ENCODE measurements at places on chromosomes 11 and 22.

DNA sequence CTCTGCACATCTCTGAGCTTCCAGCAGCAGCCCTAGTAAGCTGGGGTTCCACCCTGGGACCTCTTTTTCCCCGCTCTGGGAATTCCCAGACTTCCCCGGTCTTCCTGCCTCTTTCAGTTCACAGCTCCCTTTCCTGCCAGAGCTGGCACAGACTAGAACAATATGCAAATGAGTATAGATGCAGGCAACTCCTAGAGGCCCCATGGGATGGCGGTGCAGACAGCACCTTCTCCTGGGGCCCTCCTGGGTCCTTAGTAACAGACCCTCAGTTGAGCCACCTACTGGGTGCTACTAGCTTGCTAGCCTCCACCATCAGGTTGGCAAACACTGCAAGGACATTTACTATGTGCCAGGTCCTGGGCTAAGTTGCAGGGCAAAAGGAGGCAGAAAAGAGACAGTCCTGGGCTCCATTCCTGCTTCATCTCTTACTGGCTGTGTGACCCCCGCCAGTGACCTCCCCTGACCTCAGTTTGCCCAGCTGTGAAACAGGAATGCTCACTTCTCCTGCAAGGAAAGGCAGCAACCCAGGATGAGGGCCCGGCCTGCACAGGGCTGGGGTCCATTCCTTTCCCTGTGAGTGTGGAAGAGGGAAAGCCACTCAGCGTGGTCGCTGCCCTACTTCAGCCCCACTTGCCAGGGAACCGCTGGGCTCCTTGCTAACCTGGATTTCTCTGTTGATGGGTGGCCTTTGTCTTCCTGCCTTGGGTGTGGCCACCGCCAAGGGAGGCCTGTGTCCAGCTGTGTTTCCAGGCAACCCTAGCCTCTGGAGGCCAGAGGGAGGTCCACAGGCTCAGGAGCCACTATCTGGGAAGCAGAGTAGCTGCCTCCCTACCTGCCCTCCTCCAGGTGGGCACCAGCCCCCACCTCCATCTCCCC, 7.3 kb downstream of the RELT start:
- no peak for DNase-seq

DNA sequence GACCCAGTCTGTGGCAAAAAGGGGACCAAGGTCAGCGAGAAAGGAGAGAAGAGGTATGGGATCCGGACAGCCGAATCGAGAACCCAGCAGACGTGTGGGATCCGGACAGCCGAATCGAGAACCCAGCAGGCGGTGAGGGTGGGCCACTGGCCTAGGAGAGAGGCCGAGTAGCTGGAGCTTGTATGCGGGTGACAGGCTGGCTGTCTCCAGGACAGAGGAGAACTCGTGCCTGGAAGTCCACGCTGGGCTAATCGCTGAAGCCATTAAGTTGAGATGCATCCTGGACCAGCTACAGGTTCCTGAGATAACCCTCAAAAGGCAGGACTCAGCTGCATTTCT, 6.0 kb downstream of the CERK start:
- DNase-seq: no peak

DNA sequence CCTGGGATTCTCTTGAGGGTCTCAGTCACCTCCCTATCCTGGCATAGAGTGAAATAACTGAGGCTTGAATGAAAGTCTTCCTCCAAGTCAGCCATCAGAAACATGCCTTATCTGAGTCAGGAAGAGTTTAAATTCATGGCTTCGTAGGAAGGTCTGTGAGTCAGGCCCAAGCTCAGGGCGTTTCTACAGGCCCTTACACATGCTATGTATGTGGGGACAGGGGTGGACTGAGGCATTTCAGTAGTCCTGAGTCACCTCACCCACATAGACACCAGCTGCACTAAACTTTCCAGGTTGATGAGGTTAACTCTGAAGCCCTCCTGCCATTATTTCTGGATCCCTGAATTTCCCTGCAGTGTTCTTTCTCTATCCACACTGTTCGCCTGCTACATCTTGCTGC, 134.6 kb upstream of the RCN1 start:
- DNase-seq: no peak

GRCh38 chr11:99020352-99021225, at the start of gene CNTN5:
Gene CNTN5 (plus strand): TSS chr11:99020949.
- DNase-seq: peak; percentile 73

DNA sequence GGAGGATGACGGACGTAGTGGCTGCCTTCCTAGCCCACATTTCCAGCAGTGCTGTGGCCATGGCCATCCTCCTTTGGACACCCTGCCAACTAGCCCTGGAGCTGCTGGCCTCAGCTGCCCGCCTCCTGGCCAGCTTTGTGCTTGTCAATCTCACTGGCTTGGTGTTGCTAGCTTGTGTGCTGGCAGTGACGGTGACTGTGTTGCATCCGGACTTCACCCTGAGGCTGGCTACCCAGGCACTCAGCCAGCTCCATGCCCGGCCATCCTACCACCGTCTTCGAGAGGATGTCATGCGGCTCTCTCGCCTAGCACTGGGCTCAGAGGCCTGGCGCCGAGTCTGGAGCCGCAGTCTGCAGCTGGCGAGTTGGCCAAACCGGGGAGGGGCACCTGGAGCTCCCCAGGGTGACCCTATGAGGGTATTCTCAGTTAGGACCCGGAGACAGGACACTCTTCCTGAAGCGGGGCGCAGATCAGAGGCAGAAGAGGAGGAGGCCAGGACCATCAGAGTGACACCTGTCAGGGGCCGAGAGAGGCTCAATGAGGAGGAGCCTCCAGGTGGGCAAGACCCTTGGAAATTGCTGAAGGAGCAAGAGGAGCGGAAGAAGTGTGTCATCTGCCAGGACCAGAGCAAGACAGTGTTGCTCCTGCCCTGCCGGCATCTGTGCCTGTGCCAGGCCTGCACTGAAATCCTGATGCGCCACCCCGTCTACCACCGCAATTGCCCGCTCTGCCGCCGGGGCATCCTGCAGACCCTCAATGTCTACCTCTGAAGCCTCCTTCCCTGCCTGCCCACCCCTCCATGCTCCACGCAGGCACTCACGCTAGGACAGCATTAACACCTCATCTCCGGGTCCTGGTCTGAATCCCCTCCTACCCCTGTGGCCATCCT, 1.6 kb downstream of the RNF26 start:
- no peak for DNase-seq

- no peak for DNase-seq
These were observed 10.5 kb upstream of the LDLRAD3 start for GRCh38 chr11:35933320-35933871.

GRCh38 chr22:50304528-50305392, 2.7 kb downstream of the PLXNB2 start:
- no peak for DNase-seq

DNA sequence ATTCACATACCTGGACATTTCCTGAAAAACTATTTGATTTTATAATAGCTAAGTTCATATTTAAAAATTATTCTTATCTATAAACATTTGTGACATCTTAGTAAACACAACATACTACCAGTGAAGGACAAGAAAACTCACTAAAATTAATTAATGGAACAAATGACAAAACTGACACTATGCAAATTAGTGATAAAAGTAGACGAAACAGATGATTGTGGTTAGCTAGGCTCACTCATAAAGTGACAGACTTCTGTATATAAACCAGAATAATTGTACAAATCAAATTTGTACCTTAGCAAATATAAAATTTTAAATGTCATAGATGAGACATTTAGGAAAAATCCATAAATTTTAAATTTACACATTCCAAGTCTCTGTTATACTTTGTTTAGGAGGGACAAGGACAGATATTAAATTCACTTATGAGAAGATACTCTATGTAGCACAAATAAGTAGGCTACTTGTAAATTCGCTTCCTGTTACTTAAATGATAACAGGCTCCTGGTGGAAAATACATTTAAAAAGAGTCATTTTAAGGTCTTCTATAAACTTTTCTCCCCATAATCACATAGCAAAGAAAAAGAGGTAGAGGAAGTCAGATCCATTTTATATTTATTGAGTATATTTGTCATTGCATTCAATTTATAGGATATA, 81.2 kb downstream of the KIF18A start:
- DNase-seq: no peak

DNA sequence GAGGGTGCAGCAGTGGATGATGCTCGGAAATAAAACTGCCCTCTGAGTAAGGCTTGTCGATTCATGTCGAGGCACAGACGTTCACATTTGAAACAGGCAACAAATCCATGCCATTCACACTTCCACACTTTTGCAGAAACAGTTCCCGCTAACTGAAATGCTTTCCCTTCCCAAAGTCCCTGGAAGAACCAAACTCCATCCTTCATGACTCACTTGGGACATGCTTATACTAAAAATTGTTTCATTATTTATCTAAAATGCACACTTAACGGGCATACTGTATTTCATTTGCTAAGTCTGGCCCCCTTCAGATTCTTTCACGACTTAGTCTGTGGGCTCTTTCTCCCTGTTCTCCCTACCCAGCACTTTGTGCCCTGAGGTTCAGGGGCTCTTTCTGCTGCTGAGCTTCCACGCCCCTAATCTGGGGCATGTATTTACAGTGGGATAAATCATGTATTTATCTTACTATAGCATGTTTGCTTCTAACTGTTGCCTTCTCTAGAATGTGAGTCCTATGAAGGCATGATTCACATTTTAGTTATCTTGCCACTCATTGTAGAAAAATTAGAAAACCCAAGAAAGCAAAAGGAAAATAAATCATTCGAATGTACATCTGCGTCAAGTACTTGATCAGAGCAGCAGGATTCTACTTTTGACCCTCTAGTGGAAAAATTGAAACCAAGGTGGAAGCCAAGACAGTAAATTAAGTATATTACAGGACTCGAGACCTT, 12.5 kb downstream of the SCGB1A1 start:
- no peak for DNase-seq

- DNase-seq: no peak
These were observed 4.3 kb downstream of the POLD4 start for GRCh38 chr11:67349036-67349435.

GRCh38 chr11:68090706-68091105, 30.5 kb downstream of the CHKA start:
- DNase-seq: no peak

All from left renal cortex interstitium (tissue), 4 donors.